ENCODE measurements at places on chromosomes 4 and X.

DNA sequence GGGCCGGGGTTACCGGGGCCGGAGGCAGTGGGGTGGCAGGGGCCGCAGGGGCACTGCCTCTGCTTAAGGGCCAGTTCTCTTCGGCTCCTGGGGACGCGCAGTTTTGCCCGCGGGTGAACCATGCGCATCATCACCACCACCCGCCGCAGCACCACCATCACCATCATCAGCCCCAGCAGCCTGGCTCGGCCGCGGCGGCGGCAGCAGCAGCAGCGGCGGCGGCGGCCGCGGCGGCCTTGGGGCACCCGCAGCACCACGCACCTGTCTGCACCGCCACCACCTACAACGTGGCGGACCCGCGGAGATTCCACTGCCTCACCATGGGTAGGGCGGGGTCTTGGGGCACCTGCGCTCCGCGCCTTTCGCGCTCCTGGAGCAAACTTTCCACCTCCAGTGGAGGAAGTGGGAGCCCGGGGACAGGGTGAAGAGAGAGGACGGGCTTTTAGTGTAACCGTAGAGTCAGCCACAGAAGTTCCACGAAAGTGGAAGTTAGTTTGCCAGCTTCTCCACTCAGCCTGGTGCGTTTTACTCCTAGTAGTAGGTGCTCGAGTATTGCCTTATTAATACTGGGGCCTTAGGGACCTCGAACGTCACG is 729 bp downstream of the GSX2 start:
- no peak for DNase-seq

DNA sequence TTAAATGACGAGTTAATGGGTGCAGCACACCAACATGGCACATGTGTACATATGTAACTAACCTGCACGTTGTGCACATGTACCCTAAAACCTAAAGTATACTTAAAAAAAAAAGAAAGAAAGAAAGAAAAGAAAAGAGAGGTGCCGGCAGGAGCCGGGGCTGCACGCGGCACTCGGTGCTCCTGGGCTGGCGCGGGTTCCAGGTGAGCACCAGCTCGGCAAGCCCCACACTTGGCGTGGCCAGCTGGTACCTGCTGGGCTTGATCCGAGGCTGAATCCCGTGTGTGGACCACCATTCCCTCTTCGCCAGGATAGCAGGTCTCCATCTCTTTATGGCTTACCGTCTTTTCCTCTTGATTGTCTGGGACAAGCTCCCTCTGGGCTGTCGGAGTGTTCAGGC is 17.9 kb upstream of the HERC6 start:
- no peak for DNase-seq

- DNase-seq: no peak
Observed at GRCh38 chrX:38206036-38206435, 14.6 kb downstream of the SRPX start.

GRCh38 chr4:185343726-185344581 is 51.8 kb downstream of the LRP2BP start:
- DNase-seq: no peak
